Activated CD8-positive, alpha-beta memory T cell treated with anti-CD3 and anti-CD28 coated beads for 24 hours (primary cell): ENCODE measurements at places on chromosomes 7 and 10.

DNA sequence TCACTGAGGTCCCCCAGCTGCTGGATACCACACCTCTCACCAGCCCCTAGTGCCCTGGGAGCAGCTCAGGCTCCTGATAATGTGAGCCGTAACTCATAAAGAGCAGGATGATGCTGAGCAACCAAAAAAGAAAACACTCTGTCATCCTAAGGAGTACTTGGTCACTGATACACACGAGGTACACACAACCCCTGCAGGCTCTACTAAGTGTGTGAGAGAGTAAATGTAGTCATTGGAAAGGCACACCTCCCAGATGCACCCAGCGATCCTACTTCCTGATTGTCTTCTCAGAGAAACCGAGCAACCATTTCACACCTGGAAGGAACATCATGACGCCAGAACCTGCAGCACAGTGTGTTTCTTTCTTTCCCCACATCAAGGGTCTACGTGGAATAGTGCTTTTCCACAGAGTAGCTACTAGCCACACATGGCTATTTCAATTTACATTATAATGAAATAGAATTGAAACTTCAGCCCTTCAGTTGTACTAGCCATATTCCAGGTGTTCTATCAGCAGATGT lies 34.2 kb downstream of the FIGNL1 start:
- no peak for DNase-seq

DNA sequence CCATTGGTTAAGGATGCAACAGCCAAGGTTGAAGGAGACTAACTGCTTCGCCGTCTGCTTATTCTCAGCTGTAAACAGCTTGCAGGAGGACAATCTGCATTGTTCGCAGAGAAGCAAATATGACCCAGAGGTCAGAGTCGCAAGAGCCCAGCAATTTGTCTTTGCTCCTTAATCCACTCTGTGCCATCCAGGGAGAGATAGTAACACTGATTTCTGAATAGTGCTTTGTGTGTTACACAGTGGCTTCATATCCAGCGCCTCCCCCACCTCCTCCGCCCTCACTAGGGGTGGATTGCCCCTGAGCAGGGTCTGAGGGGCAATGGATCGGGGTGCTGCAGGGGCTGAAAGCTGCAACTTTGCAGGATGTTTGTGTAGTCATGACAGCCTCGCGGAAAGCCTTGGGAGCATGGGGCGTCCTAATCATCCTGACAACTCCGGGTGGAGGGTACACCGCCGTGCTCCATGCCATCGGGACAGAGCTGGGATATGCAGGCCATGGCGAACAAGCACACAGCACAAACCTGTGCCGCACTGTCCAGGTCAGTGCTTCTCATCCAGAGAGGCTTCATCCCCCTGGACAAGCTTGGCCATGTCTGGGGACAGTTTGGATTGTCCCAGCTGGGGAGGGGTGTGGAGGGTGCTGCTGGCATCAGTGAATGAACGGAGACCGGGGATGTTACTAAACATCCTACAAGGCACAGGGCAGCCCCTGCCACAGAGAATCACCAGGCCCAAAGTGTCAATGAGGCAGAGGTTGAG lies 103.1 kb upstream of the INSIG1 start:
- DNase-seq: peak; percentile 47

DNA sequence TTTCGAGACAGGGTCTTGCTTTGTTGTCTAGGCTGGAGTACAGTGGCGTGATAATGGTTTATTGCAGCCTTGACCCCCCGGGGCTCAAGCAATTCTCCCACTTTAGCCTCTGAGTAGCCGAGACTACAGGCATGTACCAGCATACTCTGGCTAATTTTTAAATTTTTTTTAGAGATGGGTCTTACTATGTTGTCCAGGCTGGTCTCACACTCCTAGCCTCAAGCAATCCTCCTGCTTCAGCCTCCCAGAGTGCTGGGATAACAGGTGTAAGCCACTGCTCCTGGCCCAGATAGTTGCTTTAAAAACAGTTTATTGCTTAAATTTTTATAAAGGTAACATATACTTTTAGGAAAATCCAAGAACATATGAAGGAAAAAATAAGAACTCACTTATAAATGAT lies 26.3 kb downstream of the NEURL1 start:
- no peak for DNase-seq

DNA sequence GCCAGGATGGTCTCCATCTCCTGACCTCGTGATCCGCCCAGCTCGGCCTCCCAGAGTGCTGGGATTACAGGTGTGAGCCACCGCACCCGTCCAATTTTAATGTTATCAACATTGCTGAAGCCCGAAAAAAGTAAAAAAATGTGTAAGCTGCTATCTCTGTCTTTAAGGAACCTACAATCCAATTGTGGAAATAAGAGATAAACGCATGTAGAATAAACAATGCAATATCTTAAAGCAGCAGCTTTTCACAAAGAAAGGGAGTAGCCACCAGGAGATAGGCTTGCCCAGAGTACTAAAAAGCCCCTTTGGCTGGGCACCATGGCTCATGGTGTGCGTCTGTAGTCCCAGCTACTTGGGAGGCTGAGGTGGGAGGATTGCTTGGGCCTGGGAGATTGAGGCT lies 282.9 kb upstream of the LYZL1 start:
- DNase-seq: no peak

- no peak for DNase-seq
These were observed 130.9 kb downstream of the PHF14 start for GRCh38 chr7:11104578-11104977.

GRCh38 chr7:82594665-82595064 lies 151.1 kb upstream of the CACNA2D1 start:
- no peak for DNase-seq

GRCh38 chr10:15168291-15168785 lies at the start of gene NMT2:
Gene NMT2, minus strand, starts transcription at chr10:15168693. Its CDS starts 81 bp downstream, at chr10:15168612.
- peak; percentile 90 for DNase-seq

DNA sequence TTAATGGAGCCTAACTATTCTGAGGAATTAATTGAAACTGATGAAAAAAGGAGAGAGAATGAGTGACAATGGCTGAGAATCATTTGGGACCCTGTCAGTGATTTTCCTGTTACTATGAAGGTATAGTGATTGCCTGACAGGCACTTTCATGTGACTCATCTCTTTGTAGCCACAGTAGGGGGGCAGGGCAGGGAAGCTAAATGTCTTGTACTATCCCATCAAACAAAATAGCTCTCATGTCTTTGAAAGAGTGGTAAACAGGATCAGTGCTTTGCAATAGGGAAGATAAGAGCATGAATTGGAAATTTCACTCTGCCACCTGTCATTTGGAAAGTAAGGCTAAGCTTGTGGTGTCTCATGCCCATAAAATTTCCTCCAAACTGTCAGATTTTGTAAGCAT lies 94.5 kb upstream of the GSDME start:
- no peak for DNase-seq

- no peak for DNase-seq
These were observed 216.5 kb upstream of the PITRM1 start for GRCh38 chr10:3389130-3389529.

DNA sequence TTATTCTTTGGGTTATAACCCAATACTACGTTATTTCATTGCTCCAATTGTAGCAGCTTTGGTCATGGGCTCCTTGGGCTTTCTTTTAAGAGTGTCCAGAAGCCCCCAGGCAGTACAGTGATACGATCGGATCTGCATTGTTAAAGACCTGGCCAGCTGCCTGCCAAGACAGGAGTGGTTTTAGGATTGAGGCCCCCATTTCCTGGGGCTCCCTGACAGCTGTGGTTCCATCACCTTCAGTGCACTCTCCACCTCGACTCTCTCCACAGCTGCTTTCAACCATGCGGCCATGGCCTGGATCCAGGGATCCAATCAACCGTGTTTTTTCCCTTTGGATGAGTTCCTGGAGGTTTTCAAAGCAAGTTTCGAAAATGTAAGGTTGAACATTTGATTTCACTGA lies 123.4 kb upstream of the BTBD16 start:
- DNase-seq: no peak

DNA sequence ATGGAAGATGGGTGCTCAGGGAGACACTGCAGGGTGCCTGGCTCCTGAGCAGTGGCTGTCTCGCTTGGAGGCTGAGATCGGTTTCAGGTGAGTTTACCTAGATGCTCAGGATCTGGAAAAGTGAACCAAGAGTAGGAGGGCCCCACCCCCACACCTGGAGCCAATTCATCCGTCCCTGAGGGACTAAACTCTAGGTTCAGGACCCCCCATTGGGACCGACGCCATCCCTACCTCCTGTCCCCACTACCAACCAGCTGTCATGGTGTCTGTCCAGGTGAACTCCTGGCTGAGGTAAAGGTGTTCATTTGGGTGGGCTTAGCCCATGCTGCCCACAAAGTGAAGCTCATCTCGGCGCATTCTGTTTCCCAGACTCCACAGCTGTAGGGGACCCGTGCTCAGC lies 174.6 kb upstream of the PLPP4 start:
- no peak for DNase-seq

DNA sequence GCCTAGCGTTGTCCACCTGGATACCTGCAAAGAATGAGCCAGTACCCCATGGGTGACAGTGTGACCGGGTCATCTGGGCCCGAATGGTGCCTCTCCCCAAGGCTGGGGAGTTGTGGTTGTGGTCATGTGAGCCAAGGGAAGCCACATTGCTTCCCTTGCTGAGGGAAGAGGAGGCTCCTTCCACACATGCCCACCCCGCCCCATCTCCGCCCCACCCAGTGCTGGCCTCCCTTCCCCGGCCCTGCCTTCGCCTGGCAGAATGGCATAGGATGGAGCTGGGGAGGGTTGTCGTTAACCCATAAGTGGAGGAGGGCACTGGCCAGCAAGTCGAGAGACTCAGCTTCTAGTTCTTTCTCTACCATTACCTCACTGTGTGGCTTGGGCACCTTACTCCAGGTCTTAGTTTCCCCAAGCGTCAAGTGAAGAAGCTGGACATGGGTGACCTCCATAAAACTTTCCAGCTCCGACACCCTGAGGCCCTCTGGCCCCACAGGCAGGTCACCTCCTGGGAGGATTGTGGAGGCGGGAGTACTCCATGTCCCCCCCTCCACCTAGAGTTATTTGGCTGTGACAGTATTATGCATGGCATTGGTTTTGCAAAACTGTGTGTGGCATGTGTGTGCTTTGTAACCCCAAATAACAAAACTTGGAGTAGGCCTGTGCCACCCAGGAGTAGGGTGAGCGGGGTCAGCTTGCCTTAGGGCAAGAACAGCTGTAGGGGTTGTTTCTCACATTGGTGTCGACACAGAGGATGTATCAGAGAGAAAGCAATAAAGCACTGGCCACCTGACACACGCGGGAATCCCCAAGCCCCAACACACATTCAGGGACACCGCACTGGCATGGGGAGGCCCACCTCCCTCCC lies 90.5 kb upstream of the MACROH2A2 start:
- DNase-seq: peak; percentile 47

DNA sequence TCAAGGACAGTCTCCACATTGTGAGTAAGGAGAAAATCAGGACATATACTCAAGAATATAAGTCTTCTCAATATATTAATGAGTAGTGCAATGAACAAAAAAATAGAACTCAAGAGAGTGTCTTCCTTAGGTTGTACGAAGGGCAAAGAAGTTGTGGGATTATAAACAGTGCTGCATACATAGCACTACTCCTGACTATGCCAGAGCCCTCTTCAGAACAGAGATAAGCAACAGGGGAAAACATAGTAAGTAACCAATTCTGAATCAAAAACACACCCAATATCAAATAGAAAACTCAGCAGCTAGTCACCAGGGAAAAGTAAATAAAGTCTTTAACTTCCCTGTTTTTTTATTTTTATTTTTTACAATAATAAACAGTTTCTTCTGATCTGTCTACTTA lies 10.6 kb downstream of the ARHGAP21 start:
- DNase-seq: no peak

DNA sequence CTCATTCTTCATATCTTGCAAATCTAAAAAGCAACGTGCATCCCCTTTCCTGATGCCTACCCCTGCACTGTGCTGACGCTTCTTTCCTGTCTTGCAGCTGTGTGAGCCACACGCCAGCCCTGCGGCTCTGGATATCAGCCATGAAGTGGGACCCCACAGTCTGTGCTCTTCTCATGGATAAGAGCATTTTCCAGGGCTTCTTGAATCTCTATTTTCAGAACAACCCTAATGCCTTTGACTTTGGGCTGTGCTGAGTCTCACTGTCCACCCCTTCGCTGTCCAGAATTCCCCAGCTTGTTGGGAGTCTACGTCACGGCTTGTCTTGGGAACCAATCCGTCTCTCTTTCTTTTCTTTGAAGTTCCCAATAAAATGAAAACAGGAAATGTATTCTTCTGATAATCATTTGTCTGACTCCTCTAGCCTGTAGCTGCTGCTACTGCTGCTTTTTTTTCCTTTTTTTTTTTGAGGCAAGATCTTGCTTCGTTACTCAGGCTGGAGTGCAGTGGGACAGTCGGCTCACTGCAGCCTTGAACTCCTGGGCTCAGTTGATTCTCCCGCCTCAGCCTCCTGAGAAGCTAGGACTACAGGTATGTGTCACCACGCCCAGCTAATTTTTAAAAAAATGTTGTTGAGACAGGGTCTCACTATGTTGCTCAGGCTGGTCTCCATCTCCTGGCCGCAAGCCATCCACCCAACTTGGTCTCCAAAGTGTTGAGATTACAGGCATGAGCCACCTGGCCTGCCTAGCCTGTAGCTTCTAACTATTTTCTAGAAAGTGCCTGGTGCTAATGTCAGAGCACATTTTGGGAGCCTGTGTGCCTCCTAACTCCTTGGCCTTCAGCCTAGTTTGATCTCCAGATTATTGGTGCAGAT lies 30.3 kb downstream of the GSTO2 start:
- no peak for DNase-seq

GRCh38 chr7:157617401-157617800 lies 280.6 kb downstream of the DNAJB6 start:
- DNase-seq: no peak

GRCh38 chr10:113549856-113550255 lies 3.0 kb upstream of the HABP2 start:
- no peak for DNase-seq

GRCh38 chr10:35217455-35217854 lies 90.8 kb downstream of the CREM start:
- DNase-seq: no peak

- DNase-seq: no peak
These were observed 22.4 kb downstream of the ADAP1 start for GRCh38 chr7:931871-932650.

- DNase-seq: peak; percentile 83
These were observed at the start of gene PIK3AP1 for GRCh38 chr10:96720422-96721206. Gene PIK3AP1, minus strand, starts transcription at chr10:96720514. Its CDS starts 120 bp downstream, at chr10:96720394.

GRCh38 chr7:139916717-139917395 lies 87.8 kb downstream of the TBXAS1 start:
- DNase-seq: peak; percentile 69

GRCh38 chr7:138889582-138890498 lies 91.3 kb downstream of the KIAA1549 start:
- peak; percentile 35 for DNase-seq

- no peak for DNase-seq
These were observed 50.8 kb downstream of the GSDME start for GRCh38 chr7:24706211-24707170.

GRCh38 chr10:22489975-22490374 lies 144.7 kb downstream of the SPAG6 start:
- DNase-seq: no peak

- DNase-seq: no peak
These were observed 264.3 kb upstream of the INHBA start for GRCh38 chr7:41967156-41967555.

GRCh38 chr10:110336111-110336721 lies 31.5 kb upstream of the SMNDC1 start:
- DNase-seq: no peak

GRCh38 chr7:10300577-10300976 lies 673.1 kb upstream of the PHF14 start:
- DNase-seq: no peak
